ENCODE measurements at places on chromosomes 3 and 15.

DNA sequence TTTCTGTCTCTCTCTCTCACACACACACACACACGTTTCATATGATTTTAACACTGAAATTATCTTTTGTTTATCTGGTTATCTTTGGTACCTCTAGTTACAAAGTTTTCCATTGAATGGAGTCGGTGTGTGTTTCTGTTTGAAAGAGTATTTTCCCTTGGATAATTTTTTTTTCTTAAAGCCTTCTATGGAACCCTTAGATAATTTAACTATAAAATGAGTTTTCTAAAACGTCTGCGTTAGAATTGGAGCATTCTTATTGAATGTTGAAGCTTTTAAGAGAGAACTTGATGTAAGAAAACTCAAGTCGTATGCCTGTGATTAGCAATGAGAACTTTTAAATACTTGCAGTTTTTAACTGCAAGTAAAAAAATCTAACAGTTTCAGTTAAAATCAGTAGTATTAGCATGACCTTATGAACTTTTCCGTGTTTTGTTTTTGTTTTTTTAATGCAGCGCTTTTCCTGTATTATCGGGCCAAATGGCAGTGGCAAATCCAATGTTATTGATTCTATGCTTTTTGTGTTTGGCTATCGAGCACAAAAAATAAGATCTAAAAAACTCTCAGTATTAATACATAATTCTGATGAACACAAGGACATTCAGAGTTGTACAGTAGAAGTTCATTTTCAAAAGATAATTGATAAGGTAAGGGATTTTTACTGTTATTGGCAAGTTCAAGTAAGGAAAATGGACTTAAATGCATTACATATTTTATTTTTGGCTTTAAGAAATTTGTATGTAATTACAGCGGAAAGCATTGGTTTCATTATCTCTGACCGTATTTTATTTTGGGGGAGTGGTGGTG, 3.0 kb downstream of the SMC4 start:
- no peak for DNase-seq

DNA sequence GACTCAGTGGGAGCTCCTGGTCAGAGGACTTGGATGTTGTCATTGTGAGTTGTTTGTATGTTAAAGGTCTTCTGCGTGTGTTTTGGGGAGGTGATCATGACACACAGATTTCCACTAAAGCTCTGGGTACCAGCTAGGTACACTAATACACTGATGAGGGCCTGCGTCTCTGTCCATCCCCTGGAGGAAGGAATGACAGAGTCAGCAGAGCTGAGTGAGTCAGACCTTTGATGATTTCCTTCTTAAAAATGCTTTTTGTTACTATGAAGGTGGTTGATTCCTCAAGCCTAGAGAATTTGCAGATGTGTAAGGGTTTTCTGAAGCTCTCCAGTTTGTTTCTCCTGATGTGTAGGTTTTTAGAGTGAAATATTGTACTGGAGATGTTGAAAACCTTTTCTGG, 424.1 kb upstream of the TPM1 start:
- DNase-seq, result peak; percentile 26

DNA sequence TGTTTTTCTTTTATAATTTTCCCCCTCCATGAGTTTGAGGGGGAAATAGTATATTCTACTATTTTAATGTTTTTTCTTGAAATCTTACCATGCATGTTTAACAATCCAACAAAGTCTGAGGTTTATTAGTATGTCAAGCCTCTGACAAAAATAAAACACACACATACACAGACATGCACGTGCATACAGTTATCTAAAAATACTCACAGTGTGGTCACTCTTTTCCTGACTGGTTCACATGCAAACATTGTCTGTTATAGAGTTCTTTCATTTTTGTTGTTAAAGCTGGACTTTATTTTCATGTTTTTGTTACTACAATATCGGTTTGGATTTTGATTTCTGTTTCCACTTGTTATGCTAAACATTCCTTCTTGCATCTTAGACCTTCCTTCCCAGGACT, 236.6 kb downstream of the MFSD1 start:
- no peak for DNase-seq

DNA sequence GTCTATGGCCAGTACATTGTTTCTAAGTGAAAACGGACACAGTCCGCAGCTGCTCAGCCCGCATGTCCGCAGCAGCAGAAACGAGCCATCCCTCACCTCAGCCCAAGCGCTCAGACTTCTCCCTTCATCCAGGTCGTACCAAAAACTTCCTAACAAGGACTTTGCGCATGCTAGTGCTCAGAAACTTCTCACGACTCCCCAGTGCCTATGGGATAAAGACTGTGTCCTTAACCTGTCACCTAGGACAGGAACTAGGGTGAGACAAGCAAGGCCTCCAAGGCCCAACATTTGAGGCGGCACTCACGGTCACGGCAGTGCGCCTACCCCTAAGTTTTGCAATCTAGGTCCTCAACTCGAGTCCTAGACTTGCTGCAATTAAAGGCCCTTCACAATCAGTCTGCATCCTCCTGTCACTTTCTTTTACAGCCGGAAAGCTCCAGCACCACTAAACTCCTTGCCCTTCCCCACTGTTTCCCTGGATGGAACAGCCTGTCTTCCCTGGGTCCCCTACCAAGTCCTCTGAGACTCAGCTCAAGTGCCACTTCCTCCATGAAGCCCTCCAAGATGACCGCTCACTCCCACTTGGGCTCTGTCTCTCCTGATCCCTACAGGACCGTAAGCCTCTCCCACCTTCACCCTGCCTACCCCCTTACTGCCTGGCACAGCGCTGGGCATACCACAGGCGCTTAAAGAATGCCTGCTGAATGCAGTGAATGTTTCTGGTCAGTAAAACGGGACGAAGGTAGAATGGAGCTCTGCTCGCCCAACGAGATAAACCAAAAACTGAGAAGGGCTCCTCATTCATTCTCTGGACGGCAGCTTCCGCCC, 1.2 kb downstream of the CLN6 start:
- peak; percentile 15 for DNase-seq

DNA sequence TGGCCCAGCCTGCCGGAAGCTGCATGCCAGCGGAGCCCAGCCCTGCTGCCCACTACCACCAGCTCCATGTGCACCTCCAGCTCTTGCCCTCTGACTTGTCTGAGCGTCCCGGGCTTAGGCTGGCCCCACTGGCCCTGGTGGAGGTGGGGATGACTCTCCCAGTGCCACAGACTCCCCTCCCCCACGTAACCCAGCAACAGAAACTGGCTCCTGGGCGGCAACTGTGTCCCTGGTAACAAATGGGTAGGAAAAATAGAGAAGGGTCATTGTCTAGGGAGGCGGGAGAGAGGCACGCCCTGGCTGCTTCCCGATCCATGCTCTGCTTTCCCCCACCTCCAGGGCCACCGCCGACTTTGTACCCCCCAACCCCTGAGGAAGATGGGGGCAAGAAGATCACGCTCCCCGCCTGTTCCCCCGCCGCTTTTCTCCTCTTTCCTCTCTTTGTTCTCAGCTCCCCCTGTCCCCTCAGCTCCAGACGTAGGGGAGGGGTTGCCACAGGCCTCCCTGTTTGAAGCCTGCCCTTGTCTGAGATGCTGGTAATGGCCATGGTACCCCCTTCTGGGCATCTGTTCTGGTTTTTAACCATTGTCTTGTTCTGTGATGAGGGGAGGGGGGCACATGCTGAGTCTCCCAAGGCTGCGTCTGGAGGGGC, 10.8 kb upstream of the SEMA3B start:
- no peak for DNase-seq

- no peak for DNase-seq
Measured at GRCh38 chr15:94282269-94283250, 51.2 kb downstream of the MCTP2 start.

DNA sequence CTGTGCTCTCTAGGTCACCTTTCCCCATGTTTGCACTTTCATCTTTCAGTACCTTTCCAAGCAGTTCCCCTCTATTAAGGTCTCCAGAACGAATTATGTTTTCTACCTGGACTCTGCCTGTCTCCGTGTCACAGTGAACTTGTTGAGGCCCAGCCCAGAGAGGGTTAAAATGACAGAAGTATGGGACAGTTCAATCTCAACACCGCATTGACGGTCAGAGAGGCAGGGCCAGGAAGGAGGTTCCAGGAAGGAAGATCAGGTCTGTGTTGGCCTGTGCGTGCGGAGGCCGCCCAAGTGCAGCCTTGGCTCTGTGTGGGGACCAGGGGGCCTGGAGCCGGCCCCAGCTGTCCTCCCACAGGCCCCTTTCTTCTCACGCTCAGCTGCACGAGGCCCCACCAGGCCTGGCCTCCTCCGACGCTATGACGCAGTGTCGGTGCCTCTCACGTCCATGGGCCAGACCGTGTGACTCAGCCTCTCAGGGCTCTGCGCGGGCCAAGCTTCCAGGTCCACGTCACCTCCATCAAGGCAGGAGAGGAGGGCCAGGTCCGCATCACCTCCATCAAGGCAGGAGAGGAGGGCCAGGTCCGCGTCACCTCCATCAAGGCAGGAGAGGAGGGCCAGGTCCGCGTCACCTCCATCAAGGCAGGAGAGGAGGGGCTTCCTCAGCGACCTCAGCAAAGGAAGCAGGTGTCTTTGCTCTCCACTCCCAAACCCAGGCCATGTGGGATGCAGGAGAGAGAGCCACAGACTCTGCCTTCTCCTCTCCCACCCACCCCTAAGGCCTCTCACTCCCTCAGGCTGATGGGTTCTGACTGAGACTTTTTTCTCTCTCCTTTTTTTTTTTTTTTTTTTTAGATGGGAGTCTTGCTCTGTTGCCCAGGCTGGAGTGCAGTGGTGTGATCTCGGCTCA, 83.1 kb downstream of the CPN2 start:
- no peak for DNase-seq

DNA sequence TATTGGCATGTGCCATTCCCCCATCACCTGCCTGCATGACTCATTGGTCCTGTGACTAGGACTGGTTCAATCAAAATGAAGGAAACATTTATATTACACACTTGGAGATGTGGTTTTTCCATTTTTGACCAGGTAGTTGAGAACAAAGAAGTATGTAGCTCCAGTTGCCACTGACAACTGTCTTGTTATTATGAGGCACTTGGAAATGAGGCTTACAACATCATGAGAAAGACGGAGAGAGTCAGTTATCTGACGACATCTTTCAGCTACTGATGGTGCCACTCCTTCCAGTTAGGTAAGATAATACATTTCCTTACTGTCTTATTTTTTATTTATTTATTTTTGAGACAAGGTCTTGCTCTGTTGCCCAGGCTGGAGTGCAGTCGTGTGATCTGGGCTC, 21.8 kb upstream of the PROK2 start:
- no peak for DNase-seq

- DNase-seq, result no peak
Measured at GRCh38 chr15:42087460-42087859, 6.9 kb downstream of the PLA2G4D start.

- peak; percentile 4 for DNase-seq
Measured at GRCh38 chr15:92012368-92012629, 158.8 kb downstream of the SLCO3A1 start.

GRCh38 chr3:4835616-4836043, 143.6 kb upstream of the BHLHE40 start:
- no peak for DNase-seq

DNA sequence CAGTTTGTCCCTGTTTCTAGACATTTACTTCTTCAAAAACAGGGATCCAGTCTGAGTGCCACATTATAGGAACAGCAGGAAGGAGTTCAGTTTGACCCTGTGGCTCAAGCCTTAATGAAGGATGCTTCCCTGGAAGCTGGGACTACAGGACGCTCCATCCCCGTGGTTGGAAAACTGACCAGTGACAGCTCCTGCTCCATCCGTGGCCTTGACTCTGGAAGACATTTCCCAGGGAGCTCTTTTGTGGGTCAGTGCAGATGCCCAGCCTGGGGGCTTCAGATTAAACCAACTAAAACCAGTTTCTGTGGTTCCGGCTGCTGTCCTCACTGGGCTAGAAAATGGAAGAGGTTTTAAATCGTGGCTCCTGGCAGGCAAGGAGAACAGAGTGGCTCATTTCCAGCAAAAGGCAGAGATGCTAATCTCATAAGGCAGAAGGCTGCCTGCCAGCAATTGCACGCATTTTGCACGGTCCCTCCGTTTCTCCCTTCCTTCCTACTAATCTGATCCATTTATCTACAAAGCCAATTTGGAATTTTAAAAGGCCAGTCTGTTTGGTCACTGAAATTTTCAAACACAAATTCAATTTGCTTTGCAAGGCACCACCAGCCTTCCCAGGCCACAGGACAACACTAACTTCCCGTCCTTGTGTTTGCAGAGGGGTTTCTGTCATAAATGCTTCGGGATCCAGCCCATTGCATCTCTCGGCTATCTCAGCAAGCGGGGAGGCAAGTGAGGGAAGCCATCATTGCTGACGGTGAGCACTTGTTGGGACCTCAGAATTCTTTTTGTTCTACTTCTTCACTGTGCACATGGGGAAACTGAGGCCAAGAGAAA, 6.2 kb upstream of the SSUH2 start:
- no peak for DNase-seq

DNA sequence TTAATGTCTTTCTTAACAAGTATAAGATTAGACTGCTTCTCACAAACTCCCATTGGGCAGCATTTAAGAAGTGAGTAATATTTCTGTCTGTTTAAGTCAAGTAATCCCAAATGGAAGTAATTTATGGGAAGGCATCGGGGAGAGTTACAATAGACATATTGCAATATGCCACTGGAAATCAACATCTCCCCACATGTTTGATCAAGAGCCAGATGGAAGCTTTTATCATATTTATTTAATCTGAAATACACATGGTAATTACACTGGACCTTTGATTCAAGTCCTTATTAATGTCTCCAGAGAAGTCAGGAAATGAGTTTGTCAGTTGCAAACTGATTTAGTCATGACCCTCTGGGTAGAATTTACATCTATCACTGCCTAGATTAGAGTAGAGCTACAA, 943.8 kb downstream of the VGLL3 start:
- no peak for DNase-seq

- DNase-seq, result no peak
Measured at GRCh38 chr15:27382361-27383025, 411.5 kb downstream of the GABRG3 start.

DNA sequence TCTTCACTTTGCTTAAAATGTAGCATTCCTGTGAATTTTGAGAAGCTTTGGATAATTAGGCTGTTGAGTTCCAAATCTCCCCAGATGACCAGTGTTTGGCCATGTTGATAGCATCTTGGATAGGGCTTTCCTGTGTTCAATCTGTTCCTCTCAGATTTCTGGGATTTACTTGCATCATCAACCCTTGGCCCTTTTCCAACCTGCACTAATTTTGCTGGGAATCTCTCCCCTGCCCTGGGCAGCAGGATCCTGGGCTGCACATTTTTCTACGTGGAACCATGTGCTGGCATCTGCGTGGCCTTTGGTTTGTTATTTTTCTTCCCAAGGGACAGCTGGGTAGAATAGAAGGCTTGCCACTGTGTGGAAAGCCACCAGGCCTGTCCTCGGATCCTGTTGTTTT, 75.4 kb upstream of the PLXNA1 start:
- DNase-seq, result no peak

DNA sequence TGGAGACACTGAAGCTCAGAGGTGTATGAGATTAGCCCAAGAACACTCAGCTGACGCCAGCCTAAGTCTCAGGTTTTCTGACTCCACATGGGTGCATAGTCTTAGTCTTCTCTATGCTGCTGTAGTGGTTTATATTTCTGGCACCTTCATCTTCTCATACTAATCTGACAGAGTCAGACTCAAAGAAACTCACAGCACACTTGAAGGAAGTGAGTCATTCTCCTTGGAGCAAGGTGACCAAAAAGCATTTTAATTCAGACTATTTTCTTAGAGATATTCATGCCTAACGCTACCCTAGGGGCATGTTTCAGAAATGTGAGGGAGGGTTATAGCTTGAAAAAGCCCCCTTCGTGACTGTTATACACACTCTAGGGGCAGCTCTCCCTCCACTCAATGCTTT, 775.3 kb upstream of the ARPP21 start:
- no peak for DNase-seq

GRCh38 chr15:87753539-87753938, 503.0 kb downstream of the NTRK3 start:
- DNase-seq, result no peak

GRCh38 chr3:48532271-48532976, 24.2 kb downstream of the PFKFB4 start:
- DNase-seq, result no peak

GRCh38 chr3:67642734-67643133, 11.7 kb downstream of the SUCLG2 start:
- DNase-seq, result no peak

All from H54 (cell line).